ENCODE measurements at places on chromosomes 1 and 21.
A peak's percentile ranks its signal among the peaks of the same experiment; 100 is the strongest.

DNA sequence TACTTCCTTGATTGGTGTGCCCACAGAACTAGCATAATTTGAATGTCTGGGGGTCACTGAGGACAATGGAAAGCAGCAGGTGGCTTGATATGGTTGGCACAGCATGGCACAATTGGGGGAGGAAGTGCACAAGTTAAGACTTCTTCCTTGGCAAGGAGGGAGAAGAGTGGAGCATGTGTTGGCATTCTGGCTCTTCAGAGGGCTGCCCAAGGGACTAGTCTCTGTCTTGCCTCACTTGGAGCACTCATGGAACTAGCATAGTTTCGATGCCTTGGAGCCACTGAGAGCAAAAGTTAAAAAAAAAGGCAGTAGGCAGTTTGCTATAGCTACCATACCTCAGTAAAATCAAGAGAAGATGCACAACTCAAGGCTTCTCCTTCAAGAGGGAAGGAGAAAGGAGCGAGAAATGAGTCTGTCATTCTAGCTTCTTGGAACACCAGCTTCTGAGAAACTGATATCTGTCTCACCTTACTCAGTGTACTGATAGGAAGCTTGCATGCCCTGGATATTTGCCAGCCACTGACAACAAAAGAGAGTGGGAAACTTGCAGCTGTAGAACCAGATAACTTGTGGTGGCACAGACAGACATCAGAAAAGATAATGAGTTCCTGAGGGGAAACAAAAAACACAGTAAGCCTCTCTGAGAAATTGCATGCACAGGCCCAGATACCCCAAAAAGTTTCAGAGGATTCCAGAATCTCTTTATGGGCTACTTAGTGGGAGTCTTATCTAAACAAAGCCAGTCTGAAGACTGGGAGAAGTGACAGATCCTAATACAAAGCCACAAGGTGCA, 207.5 kb upstream of the SAMSN1 start:
- DNase-seq: no peak

DNA sequence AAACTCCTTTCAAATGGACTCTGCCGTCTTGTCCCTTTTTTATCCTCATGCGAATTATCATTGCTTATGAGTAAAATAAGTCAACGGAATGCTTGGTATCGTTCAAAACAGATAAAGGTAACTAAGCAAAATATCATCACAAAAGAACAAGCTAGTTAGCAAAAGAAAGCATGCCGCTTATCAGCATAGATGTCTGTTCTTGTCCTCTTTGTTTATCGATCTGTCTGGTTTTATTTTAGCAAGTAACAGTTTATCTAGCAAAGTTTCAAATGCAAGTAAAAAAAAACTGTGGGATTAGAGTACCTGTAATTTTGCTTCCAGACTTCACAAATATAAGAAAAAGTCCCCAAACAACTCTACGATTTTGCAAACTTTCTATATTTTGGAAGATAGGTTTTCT, 561.5 kb downstream of the USP25 start:
- DNase-seq: no peak

GRCh38 chr1:37473431-37474045, 842 bp upstream of the ZC3H12A start:
- no peak for DNase-seq

- DNase-seq: no peak
Measured at GRCh38 chr1:100626397-100626796, 88.5 kb downstream of the GPR88 start.

- no peak for DNase-seq
Measured at GRCh38 chr1:201715351-201715750, 113.6 kb upstream of the IPO9 start.

DNA sequence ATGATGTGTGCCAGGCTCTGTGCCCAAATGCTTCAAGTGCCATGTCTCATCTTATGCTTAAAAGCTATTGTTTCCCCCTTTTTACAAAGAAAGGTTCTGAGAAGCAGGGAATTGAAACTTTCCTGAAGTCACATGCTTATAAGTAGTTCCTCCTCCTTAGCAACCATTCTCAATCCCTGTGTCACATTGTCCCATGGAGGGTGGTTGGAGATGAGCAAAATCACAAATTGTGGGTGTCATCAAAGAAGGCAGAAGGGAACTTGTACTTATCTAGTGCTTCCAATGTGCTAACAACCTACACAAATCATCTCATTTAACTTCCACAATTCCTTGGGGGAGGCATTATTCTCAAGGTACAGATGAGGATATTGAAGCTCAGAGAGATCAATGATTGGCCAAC, 10.1 kb upstream of the ERICH3 start:
- DNase-seq: no peak

DNA sequence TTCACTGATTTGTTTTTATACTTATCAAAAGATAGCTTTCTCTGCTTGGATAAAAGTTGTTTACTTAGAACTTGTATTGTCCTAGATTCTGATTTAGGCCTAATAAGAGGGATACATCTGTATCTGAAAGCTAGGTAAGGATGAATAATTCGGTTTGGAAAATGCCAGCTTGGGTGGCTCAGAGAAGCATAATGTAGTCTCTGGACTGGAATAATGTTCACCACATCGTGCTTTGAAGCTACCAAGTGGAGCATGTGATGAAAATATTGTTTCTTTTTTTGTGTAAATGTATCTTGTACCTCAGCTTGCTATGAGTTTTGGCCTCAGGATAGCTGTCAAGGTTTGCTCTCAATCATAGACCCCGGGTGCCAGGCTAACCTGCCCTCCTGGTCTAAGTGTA, 49.2 kb downstream of the VPS13D start:
- DNase-seq: no peak

DNA sequence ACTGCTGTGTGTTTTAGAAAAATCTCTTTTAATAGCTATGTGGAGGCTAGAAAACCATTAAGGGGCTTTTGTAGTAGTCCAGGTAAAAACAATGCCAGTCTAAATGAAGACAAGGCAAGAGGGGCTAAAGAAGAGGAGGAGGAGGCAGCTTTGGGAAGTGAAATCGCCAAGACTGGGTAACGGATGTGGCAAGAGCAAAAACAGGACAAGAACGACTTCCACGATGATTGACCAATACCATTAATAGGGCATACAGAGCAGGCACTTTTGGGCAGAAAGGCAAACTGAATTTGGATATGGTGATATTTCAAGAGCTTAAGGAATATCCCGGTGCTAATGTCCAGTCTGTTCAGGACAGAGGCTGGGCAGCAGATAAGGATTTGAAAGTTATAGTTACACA, 22.0 kb downstream of the COA6 start:
- DNase-seq: no peak

DNA sequence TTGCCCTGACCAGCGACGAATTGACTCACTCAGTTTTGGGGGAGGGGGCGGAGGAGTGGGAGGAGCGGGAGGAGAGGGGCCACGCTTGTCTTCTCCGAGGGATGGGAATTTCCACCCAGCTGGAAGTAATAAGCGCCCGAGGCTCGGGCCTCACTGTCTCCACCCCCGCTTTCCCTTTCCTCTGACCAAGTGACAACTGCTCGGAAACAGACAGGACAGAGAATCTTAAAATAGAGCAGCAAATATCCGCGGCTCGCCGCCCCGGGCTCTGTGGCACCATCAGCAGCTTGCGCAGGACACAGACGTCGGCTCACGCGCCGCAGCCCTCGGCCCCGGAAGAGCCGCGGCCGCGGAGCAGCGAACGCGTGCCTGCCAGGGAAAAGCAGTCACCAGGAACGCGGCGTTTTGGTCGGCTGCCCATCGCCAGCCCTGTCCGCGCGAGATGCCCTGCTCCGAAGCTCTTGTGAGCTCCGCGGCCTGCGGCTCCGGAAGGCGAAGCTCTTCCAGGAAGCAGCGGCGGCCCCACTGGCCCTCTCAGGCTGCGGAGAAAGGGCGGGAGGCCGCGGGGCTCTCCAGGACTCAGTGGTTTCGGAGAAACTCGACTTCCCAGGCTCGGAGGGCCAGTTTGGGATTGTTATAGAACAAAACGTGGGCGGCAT, 10.7 kb upstream of the RGS16 start:
- DNase-seq: peak; percentile 51

- DNase-seq: no peak
Measured at GRCh38 chr1:229192031-229192430, 78.9 kb upstream of the RAB4A start.

DNA sequence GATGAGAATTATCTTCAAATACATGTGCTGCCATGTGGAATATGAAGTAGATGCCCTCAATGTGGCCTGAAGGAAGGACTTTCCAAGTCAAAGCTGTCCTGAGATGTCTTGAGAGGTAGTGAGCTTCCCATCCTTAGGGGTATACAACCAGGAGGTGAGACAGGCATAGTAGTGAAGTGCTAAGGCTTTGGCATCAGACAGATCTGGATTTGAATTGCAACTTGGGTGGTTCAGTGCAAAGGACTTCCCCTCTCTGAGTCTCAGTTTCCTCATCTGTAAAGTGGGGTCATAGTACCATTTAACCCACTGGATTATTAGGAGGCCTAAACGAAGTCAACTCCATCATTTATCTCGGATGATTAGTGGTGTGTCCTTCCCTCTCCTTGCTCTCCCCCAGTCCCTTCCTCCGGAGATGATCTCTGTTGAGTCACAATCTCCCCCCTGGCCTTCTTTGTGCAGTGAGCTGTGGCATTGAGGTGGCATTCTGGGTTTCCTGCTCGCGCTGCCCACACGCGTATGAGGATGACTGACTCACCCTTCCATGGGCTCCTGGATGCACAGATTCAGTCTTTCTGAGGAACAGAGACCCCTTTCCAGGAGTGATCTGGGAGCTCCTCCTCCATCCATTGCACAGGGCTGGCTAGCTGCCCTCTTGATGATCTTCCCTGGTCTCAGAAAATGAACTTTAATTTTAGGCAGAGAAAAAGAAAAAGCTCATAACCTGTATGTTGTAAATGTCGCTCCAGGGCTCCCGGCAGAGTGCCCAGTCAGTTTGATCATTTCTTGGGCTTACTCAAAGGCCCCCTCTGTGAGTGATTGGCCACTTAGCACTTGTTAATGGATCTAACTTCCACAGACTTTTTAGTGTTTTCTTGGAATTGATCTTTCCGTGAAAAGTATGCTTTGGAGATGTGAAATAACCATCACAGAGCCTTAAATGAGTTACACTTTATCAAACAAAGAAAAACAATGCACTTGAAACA, 354.6 kb downstream of the PTPRU start:
- no peak for DNase-seq

GRCh38 chr1:77394166-77394565, 112.3 kb downstream of the AK5 start:
- no peak for DNase-seq

GRCh38 chr21:33455686-33456446, 23.9 kb downstream of the TMEM50B start:
- DNase-seq: no peak

Measured in stimulated activated CD4-positive, alpha-beta T cell treated with anti-CD3 and anti-CD28 coated beads, Interleukin-12 subunit alpha, Interleukin-12 subunit beta, amount 100 ng/mL, for 4 hours (primary cell).